ENCODE measurements at places on chromosomes 12 and 14. TPM values are rescaled to one million over a fixed set of nuclear protein-coding genes. Genes with fewer than 3 reads are reported as not detected.

Gene CCDC38
- polyA plus RNA-seq = 0.03 TPM

Gene ARMH4
- 1.9 TPM for polyA plus RNA-seq

Gene AKAP6
- 1.9 TPM for polyA plus RNA-seq

Gene SOS2
- polyA plus RNA-seq = 11.1 TPM

Gene CRY1
- polyA plus RNA-seq = 12.8 TPM
